ENCODE measurements at places on chromosomes 3 and 15.
A peak's percentile ranks its signal among the peaks of the same experiment; 100 is the strongest.

DNA sequence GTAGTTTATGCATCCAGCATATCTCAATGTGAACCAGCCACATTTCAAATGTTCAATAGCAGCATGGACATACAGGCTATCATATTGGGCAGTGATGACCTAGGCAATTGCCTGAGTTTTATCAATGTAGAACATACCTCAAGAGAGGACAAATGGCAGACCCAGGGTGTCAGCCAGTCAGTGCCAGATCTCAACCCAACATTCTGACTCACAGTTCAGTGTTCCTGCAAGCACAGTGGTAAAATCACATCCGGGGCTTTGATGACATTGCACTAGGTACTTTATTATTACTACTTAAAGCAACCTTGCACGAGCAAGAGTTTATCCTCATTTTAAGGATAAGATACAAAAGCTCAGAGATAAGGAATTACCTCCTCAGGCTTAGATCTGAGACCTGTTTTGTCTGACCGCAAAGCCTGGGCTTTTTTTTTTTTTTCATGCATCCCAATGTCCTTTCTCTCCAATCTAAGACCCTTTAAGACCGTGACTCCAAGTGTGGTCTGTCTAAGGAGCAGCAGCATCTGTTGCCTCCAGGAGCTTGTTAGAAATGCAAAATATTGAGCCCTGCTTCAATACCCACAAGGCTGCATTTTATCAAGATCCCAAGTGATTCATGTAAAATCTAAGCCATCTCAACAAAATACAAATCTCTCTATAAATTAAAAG lies 60.1 kb downstream of the SLC12A1 start:
- DNase-seq = no peak

DNA sequence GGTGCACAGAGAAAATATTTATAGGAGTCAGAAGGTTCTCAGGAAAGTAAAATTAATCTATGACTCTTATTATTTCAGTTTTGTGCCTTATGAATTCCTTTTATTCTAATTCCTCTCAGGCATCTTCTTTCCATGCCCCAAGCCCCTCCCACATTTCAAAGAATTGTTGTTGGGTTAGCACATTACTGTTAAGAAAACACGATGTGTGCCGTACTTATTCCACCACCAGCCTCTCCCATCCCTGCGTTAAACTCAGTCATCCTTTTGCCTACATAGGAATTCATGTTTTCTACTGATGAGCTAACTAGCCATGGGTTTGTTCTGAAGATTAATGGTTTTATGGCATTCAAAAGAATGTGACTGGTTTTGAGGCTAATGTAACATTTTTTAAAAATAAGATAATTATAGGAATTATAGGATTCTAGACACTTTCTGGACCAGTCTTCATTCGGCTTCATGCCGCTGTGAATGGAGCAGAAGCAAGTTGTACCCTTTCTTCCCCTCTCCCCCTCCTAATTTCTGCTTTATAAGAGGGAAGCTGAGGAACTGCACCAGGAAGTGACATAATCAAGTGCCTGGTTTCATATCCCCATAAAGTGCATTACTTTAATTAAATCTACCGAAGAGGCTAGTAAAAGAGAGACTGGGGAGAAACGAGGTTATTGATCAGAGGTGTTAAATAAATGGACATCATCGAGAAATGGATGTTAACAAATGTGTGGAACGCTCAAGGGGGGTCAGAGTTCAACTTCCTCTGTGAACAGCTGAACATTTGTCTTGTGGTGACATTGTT lies 12.3 kb upstream of the MB21D2 start:
- peak; percentile 20 for DNase-seq

- no peak for DNase-seq
Measured at GRCh38 chr3:50604628-50605588, 6.7 kb downstream of the CISH start.

- no peak for DNase-seq
Measured at GRCh38 chr3:178856804-178857203, 214.8 kb downstream of the ZMAT3 start.

DNA sequence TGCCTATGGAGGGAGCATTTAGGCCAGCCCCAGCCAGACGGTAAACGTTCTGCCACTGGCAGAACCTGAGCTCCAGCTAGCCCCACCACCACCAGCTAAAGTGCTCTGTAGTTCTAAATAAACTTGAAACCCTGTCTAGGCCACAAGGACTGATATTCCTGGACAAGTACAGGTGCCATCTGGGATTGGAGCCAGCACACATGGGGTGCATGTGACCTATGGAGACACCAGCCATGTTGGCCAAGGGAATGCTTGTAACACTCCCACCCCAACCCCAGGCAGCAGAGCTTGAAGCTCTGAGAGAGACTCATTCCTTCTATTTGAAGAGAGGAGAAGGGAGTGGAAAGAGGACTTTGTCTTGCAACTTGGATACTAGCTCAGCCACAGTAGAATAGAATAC lies 284.5 kb upstream of the DCBLD2 start:
- DNase-seq = no peak

DNA sequence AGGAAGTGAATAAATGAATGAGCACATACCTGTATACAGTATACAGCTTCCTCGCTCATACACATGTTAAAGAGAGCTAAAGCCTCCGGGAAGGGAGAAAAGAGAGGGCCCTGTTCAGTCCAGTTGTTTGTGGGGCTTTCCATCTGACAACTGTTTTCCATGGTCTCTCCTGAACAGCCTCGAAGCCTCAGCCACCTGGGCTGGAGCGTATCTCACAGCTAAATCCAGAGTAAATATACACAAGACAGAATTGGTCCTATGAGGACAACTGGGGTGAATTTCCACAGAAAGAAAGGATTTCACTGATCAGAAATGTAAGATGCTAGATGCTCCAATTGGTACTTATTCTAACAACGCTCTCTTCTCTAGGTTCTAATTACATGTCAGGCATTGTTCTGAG lies 103.5 kb downstream of the LIPC start:
- no peak for DNase-seq

DNA sequence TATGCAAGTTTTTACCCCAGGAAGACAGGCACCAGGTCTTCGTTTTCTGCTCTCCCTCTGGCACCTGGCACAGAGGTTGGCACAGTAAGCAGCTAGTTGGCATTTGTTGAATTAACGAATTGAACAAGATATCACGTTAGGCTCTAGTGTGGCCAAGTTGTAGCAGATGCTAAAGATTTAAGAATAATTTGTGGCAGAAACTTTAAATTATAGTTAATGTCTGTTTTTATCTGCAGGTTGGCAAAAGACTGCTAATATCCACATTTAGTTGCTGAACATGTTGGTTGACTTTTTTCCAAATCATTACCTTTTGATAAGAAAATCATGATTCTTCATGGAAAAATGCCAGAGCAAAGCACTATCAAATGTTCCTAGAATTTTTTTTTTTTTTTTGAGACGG lies 8.1 kb downstream of the CHRNA5 start:
- DNase-seq = no peak

DNA sequence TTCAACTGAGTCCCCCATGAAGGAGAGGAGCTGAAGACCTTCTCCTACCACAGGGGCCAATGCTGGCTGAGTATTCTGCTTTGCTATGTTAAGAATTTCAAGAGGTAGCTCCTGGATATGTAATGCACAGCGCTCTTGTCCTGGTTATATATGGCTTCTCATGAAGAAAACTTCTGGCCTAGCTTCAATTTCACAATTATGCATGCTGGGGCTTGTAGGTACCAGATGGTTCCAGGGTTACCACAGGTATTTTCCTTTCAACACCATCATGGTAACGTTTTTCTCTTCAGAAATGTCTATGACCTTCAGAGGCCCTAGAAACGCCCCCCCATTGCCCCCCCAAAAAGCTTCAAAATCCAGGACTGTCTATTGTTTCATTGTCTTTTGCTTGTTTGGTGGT lies 311.7 kb upstream of the ICE2 start:
- DNase-seq = no peak

GRCh38 chr3:190097617-190098016 lies 23.1 kb downstream of the P3H2 start:
- no peak for DNase-seq

DNA sequence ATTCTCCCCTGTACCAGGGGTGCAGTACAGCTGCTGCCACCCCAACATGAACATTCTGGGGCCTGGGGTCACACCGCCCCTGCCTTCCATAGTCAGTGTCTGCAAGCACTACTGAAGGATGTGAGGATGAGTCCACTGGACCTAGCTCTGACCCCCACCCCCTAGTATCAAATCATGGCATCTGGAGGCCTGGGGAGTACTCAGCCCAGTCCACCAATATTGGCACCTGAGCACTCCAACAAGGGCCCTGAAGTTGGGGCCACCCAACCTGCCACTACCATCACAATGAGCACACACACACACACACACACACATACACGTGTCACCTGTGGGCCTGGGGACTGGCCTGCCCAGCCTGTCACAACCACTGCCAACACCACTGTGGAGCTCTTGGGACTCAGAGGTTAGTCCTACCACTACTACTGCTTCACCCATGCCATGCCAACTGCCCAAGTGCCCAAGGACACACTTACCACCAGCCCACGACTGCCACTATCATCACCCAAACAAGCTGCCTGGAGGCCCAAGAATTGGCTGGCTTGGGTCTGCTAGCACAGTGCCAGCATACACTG lies 253.9 kb downstream of the MCTP2 start:
- no peak for DNase-seq

Measured in HFFc6 (cell line).